ENCODE measurements at places on chromosomes 7 and 10.

DNA sequence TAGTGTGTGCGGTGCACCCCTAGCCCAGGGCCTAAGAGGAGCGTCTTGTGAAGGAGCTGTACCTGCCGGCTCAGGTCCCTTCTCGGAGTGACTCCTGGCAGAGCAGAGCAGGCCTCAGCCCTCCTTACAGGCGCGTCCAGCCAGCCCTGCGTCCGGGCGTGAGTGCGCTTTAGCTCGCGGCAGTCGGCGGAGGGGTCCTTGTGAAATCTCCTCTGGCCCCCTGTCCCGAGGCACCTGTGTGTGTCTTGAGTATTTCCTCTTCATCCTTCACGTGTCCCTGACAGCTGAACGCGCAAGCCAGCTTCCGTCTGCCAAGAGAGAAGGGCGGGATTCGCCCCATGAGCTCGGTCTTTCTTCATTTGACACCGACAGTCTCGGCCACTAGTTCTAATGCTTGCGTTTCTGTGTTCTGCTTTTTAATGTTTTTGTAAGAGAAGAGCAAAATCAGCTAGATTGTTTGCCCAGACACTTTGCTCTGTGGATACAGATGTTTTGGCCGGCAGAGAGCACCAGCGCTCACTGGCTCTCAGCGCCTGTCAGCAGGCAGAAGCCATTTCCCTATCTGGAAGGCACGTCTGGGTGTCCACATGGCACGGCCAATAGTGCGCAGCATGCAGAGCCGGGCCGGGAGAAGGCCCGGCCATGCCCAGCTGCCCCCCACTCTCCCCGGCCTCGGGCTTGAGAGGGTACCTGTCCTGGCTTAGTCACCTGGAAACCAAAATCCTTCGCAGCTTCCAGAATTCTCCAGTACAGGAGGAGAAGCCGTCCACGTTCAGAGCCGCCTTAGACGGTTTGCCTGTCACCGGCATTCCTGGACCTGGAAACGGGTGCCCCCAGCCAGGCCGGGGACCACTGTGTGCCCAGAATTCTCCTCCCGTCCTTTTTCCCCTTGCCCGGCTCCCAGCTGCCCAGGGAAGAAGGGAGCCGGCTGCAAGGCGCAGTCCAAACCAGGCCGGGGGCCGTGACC is 7.0 kb downstream of the GET4 start:
- DNase-seq, result no peak

DNA sequence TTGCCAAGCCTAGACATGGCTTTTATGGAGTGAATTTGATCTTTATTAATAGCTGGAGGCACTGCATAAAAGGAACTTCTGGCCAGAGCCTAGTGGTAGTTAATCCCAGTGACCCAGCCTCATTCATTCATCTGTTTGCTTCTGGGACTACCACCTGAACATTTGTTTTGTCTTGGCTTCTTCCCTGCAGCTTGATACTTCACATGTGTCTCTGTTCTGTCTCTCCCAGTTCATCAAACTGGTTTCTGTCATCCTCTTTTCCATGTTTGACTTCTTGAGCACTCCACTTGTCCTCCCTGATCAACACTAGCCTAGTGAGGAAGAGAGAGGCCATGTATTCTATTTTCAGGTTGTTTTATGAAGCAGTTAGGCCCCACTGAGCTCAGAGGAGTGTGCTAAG is 163.6 kb downstream of the NRG3 start:
- no peak for DNase-seq

GRCh38 chr10:132856869-132857524 is 71.0 kb upstream of the NKX6-2 start:
- DNase-seq, result no peak

GRCh38 chr7:74289659-74290552 is 699 bp downstream of the CLIP2 start:
- DNase-seq, result no peak

- DNase-seq, result no peak
Measured at GRCh38 chr7:140435252-140435895, 31.5 kb downstream of the RAB19 start.

DNA sequence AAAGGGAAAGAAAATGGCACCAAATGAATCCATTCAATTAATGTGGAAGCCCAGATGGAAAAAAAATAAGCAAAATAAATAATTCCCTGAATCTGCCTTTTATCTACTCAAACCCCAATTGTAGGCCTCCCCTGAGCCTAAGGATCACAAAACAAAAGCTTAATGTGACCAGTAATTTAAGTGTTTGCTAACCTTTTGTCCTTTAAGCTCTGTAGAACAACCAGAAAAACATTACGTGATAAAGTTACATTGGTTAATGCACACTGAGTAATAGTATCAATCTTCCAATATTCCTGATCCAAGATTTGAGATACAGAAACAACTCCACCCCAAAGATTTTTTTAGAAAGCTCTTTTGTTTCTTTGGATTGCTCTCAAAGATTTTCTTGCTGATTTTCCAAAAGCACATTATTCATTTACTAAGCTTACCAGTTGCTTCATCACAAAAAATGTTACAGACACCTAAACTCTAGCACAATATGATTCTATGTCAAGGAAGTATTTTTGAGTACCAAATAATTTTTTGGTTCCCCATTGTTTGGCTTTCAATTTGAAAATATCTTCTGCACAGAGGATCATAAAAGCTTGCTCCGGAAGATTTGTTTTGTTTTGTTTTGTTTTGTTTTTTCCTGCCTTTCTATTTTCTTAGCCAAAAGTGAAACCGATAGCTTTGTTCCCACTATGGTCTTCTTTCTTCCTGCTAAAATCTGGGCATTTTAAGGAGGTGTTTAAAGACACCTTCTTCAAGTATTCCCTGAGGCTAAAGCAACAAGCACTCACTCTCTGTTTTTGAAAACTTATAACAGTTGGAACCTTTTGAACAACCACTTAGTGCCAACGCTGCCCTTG is 54.2 kb downstream of the TRIL start:
- no peak for DNase-seq

DNA sequence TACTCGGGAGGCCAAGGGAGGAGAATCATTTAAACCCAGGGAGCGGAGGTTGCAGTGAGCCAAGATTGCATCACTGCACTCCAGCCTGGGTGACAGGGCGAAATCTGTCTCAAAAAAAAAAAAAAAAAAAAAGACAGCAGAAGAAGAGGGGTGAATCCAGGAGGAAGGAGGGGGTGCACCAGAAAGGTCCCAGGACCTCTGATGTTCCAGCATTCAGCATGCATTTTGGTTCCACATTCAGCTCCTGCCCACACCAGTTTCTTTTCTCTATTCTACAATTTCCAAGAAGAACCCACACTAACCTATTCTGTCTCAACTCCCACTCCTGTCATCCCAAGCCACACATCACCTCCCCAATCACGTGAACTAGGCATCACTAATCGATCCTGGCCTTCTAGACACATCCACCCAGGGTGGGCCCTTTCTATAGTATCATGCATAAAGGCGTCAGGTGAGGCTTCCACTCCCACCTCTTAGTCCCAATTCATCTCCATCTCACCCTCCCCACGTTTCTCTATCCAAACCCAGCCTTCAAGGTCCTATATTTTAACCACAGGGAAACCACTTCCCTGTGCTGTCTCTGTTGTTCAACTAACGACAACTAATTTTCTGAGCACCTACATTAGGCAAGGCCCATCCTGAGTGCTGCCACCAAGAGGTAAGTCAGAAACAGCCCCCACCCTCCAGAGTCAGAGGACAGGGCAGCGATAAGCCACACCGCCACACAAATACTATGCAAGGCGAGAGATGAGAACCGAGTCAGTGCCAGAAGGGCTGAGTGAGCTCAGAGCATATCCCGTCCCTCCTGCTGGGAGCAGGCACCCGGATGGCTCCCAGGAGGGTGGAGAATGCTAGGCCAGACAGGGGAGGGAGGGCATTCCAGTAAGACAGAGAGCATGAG is 2.2 kb downstream of the ANXA11 start:
- peak; percentile 21 for DNase-seq

DNA sequence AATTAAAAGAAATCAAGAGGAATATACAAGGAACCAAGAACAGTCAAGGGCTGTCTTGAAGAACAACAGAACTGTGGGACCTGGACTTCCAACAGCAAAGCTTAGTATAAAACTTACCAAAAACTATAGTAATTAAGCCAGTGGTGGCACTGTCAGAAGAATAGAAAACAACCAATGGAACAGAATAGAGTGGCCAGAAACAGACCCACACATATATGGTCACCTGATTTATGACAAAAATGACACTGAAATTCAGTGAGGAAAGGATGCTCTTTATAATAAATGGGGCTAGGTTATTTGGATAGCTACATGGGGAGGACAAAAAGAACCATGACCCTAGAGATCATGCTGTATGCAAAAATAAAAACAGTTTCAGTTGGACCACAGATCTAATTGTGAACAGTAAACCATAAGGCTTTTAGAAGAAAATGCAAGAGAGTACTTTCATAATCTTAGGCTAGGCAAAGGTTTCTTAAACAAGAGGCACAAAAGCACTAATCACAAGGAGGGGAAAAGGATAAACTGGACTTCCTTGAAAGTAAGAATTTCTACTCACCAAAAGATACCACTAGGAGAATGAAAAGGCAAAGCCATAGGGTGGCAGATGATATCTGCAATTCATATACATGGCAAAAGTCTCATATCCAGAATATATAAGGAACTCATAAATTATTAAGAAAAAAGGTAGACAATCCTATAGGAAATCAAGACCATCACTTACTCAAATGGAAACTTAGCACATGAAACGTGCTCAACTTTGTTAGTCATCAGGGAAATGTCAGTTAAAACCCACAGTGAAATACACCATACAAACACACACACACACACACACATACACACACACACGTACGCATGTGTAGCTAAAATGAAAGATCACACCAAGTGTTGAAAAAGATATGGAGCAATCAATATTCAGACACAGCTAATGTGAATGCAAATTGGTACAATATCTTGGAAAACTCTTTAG is 20.8 kb downstream of the HYCC1 start:
- no peak for DNase-seq

DNA sequence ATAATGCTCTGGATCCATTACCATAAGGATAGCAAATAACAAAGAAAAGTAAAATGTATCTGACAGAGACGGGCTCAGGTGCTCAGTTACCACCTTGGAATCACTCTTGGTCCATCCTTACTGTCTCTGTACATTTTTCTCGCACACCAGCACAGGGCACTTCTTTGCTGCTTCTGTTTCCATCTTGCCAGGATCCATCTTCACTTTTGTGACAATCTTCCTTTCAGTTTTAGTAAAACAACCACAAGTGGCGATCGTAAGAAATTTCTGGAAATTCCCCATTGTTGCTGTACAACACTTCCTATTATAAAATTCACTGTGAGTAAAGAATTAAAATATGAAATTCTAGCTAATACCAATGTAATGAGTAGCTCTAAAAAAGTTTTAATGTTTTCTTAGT is 695.5 kb downstream of the GRM8 start:
- DNase-seq, result no peak

DNA sequence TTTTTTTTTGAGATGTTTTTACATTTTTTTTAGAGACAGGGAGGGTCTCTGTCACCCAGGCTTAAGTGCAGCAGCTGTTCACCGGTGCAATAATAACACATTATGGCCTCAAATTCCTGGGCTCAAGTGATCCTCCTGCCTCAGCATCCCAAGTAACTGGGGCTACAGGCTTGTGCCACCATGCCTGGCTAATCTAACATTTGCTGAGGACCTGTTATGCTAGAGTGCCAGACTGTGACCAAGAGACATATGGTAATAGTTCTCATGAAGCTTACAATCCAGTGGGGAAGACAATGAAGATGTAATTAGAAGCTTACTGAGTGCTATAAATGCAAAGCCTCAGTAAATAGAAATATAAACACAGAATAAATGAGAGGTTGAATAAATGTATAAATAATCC is 17.6 kb upstream of the ORC5 start:
- DNase-seq, result no peak

- DNase-seq, result no peak
Measured at GRCh38 chr7:157292770-157293412, 43.9 kb upstream of the DNAJB6 start.
